Stimulated activated CD4-positive, alpha-beta T cell treated with anti-CD3 and anti-CD28 coated beads, Interleukin-1b, Interleukin-23, amount 100 ng/mL, for 1 hour (primary cell): ENCODE measurements at places on chromosomes 11 and 22.

- no peak for DNase-seq
Observed at GRCh38 chr11:13227676-13228255, 49.8 kb upstream of the BMAL1 start.

- DNase-seq, result no peak
Observed at GRCh38 chr22:27538666-27539065, 262.9 kb downstream of the MN1 start.

DNA sequence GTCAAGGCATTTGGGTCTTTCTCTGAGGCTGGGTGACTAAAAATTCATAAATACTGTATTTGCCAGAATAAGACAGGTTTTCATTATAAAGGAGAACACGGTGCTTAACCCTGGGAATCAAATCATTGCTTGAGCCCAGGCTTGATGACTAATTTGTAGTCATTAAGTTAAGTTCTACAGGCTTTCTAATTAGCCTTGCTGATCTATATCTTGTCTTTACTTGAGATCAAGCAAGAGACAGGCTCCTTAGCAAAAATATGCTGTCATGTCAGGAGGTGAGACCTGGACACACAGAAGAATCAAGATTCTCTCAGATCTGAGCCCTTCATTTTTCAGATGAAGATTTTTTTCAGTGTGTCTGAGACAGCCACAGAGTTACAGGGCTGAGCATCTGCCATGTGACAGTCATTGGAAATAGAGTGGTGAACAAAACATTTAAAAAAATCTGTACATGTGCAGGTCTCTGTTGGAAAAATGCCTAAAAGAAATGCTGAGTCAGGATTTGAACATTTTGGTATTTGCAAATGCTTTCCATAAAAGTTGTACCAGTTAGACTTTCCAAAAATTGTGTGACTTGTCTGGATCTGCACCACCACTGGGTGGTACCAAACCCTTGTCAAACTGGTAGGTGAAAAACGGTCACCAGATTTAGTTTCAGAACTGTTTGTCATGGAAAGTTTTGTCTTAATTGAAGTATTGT, 14.6 kb downstream of the ACAT1 start:
- DNase-seq, result no peak

GRCh38 chr22:46931881-46932280, 169.4 kb downstream of the TBC1D22A start:
- no peak for DNase-seq

DNA sequence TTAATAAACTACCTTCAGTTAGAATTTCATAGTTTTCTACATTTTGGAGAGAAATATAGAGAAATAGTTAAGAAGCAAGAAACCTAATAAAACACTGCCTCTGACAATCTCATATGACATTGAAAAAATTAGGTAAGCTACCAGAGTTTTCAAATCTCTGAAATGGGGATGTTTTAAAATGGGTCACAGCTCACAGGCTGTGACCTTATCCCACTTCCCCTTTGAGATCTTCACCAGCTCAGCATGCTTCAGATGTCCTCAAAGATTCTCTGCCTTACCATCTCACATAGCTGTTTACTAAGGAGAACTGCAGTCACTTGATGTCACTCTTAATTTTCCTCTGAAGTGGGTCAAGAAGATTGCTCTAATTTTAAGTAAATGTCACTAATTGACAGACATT, 717.8 kb downstream of the JRKL start:
- no peak for DNase-seq

GRCh38 chr11:76935042-76935441, 74.3 kb downstream of the ACER3 start:
- DNase-seq, result no peak

- DNase-seq, result no peak
Observed at GRCh38 chr11:111344032-111344431, 35.0 kb downstream of the POU2AF1 start.

DNA sequence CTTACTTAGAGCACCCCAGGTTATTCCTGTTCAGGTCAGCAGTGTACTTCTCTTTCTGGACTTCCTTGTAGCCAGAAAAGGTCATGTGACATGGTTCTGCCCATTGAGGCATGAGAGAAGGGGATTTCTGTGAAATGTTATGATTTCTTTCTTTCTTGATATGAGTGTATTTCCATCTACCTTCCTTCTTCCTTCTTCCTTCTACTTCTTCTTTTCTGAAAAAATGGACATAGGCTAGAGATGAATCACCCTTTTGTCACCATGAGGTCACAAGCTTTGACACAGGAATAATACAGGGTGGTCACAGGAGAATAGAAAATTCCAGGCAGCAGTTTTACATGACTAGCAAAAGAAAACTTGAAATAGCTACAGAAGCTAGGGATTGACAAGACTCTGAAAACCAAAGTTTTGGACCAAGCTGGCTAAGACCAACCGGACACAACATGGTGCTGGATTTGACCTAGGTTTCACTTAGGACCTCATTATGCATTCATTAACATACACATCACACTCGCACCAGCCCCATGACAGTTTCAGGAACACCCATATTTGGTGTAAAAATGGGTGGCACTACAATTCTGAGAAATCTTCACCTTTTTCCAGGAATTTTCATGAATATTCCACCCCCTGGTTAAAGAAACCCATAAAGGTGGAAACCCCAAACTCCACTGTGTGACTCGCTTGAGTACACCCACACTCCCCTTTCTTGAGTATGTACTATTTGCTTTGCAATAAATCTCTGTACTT, 21.2 kb upstream of the MAP6 start:
- no peak for DNase-seq

GRCh38 chr11:128843198-128843785, 23.8 kb downstream of the KCNJ1 start:
- DNase-seq, result no peak

- DNase-seq, result no peak
Observed at GRCh38 chr11:2537896-2538724, 93.3 kb downstream of the KCNQ1 start.

- DNase-seq, result no peak
Observed at GRCh38 chr11:83292709-83293456, 6.7 kb upstream of the CCDC90B start.

- no peak for DNase-seq
Observed at GRCh38 chr22:26494506-26494905, 10.8 kb downstream of the SRRD start.
